Skeletal muscle cell (primary cell): ENCODE measurements at places on chromosomes 11 and 22.

DNA sequence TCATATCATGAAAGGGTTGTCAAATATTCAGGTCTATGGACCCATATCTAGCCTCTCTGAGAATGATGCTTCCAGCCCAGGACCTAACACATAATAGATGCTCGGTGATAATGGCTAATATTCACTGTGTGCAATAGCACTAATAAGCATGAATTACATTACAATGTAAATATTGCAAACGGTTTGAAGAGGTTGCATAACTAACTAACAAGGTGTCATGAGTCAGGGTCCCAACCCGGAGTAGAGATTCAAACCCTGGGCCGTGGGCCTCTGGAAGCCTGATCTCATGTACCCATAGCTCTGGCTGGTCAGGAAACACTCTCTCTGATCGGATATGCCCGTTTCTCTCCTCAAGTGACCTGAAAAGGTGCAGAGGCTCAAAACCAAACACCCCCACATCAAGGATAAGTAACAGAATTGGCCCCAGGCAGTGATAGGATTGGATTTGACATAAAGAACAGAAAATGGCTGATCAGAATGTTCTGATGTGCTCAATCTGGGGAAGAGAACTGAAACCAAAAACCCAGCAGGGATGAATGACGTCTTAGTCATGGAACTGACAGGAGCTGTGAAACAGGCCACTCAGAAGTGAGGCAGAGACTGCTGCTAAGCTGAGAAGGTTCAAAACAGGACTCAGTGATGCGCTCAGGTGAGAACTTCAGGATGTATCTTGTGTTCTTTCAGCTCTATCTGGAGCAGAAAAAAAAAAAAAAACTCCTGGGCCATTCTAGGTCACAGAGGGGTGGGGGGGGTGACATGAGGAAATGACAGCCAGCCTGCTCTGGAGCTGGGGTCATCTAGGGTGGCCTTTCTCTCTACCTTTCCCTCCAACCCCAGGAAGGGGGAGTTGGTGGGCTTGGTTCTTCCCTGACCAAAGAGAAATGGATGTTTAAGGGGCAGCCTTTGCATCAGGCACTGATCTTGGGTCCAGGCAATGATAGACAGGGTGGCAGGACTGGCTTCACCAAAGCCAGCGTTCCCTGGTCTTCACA, 6.6 kb upstream of the KCTD17 start:
- no peak for DNase-seq

DNA sequence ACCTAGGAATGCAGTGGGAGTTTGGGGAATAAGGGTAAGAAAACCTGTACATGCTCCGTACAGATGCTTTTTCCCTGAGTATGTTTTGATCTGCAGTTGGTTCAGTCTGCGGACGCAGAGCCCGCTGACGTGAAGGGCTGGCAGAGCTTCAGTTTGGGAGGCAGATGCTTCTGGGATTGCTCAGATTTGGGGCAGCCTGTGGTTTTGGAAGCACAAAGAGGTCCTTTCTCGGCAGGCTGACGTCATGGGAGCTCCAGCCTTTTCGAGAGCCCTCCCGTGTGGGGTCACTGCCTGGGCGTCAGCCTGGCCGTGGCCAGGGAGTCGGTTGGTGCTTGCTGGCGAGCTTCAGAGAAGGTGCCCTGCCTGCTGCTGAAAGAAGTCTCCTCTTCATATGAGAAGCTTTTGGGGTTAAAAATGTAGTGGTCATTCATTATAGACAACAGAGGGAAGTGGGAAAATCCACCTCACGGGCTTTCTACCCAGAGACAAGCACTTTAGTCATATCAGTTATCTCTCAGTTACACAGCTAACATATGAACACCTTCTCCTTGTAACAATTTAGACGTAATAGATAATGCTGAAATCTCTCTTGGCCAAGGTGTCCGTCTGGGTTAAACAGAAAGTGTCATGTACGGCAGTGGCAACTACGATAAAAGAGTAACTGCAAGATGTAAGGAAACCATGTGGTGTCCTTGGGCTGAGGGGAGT, 26.8 kb downstream of the TPCN2 start:
- peak; percentile 70 for DNase-seq

DNA sequence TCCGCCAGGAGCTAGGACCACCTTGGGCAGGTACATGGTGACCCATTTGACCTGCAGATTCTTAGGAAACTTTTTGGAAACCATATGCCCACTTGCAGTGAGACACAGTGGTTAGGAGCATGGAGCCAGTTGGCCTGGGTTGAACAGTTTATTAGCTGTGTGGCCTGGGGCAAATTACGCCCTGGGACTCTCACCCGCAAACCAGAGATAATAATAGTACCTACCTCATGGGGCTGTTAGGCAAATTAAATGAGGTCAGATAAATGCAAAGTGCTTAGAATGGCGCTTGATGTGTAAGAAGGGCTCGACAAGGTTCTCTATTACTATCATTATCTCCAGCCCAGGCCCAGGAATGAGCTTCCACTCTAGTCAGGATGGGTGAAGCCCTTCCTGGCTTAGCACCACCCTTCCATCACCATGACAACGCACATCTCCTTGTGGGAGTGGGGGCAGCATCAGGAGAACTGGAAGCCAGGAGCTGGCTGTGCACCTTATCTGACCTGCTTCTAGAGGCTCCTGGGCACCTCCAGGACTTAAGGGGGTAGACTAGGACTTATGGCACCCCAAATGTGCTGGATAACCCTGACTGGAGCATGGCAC, 5.1 kb downstream of the SYT12 start:
- no peak for DNase-seq

DNA sequence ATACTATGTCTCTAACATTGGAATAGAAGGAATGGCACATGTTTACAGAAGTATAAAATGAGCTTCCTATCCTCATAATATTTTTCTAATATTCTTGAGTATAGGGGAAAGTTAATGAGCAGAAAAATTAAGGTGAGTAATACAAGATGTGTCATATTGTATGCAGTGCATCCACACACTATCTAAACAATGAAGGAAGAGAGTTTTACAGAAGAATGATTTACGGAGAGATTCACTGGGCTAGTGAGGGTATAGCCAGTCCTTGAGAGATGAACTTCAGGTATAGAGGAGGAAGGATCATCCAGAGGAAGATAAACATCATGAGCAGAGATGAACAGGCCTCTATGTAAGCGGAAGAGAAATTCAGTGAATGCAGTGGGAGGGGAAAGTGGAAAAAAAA, 569.0 kb downstream of the CNTN5 start:
- DNase-seq = no peak

DNA sequence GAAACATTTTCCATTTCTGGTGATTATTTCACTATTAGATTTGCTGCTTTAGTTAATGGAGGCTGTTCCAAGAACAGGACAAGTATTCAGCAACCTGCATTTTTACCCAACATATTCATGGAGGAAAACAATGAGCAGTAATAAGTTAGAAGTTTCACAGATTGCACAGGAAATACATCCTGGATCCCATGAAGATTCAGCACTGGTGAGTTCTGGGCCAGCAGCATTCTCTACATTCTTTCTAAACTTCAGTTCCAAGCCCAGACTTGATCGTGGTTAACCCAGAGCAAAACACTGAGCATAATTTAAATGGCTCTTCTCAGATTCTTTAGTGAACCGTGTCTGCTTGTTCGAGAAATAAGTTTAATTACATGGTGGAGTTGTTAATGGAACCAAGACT, 3.8 kb downstream of the FJX1 start:
- no peak for DNase-seq

DNA sequence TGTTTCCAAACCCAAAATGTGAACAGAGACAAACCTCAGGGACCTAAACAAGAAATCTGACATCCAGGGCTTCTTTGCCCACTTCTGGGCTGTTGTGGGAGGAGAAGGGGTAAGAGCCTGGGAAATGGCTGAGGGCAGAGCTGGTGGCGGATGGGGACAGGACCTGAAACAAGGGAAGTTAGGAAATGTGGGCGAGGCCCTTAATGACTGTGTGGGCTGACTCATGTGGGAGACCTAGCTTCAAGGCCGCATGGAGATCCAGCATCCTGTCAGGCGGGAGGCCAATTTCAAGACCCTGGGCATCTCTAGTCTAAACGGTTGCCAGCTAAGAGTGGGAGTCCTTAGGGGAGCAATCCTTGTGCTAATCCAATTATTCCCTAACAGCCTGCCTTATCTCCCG, 2.1 kb upstream of the OAF start:
- peak; percentile 55 for DNase-seq

- DNase-seq = no peak
These were observed 72.6 kb upstream of the GRAMD1B start for GRCh38 chr11:123357353-123357989.

GRCh38 chr11:6625156-6625831, 6.1 kb upstream of the TPP1 start:
- no peak for DNase-seq

DNA sequence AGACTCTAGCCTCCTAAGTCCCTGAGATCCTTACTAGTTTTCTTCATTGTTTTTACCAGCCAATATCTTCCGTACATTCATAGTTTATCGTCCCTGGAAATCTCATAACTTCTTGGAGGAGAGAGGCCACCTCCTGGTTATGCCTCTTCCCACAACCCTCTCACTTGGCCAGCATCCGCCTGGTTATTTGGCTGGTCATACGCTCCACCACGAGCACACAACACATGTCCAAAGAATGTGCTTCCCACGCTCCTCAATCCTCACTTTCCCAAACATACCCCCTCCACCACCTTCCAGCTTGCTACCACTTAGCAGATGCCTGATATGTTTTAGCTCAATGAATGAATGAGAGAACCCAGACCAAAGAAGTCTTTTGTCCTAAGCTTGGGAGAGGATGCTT, 83.5 kb upstream of the EIF3D start:
- DNase-seq = no peak

DNA sequence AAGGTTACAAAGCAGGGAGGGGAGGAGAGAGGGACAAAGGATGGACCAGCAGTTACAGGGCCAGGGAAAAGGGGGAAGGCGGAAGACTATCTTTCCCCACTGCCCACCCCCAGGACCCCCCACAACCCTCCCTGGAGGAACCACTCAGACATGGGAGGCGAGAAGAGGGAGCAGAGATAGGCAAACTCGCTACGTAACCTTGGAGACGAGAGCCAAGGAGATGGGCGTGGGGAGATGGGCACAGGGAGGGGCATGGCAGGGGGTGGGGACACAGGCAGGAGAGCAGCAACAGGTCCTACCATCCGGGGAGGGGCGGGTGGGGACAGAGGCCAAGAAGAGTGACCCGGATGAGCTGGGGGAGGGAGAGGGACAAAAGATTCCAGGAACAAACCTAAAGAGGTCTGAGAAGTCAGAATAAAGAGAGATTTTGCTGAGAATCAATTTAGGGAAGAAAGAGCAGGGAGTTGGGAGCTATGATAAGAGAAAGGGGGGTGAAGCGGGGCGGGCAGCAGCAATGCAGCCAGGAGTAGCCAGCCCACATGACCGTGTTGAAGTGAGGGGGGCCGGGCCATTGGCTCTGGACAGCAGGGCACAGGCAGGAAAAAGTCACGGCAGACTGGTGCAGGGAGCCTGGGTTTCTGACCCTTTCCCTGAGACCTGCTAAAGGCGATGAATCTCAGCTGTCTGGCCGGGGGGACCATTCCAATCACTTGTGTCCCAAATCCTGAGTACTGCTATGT, 128.4 kb downstream of the BUD13 start:
- DNase-seq = no peak

DNA sequence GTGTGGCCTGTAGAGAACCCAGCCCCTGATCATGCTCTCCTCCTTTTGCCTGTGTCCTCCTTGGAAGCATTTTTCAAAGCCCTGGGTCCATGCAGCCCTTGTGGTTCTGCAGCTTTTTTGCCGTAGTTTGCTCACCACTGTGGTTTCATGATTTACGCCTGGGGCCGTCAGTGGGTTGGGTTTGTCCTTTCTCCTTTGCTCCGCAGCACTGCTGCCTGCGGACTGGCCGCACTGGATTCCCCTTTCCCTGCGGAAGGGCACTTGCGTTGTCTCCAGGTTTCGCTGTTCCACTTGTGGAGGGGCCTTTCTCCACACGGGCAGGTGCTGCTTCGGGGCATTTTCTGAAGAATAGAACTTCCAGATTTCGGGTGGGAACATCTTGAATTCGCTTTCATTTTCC, 1260.9 kb downstream of the BRD1 start:
- DNase-seq = no peak

DNA sequence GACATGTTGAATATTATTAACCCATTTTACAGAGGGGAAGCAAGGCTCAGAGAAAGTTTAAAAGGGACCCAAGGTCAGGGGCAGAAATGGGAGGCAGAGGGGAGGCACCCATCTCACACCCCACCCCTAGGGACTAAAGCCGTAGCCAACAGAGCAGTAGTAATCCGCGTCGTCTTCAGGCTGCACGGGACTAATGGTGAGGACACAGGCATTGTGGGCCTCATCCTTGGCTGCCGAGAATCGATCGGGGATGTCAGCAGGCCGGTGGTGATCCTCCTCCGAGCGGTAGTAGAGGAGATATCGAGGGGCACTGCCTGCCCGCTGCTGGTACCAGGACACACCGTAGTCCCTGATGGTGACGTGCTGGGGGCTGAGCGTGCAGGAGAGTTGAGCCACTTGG, 1.5 kb downstream of the VPREB3 start:
- no peak for DNase-seq

DNA sequence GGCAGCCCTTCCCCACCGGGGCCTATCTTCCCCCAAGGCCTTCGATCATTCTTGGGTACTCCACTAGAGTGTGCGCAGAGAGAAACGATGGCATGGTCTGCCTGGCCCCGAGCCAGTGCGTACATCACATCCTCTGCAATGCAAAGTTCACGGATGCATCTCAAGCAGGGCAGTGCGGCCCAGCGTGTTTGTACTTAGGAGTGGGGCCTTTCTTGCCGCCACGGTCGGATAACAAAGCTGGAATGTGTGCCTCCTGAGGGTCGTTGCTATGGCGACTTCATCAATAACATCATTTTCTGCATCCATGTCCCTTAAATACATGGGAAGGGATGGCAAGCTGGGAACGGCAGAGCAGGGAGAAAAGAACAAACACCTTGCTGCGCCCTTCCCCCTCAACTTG, 73.9 kb downstream of the SCUBE1 start:
- DNase-seq = no peak

GRCh38 chr22:31800065-31800464, 46.2 kb downstream of the DEPDC5 start:
- DNase-seq = no peak

- no peak for DNase-seq
These were observed 7.6 kb downstream of the BRSK2 start for GRCh38 chr11:1397146-1397861.

GRCh38 chr11:123363556-123363955, 66.5 kb upstream of the GRAMD1B start:
- no peak for DNase-seq

- no peak for DNase-seq
These were observed 39.3 kb upstream of the MYO18B start for GRCh38 chr22:25702571-25703167.

GRCh38 chr22:27196606-27197005, 539.2 kb downstream of the MIAT start:
- no peak for DNase-seq
